Activated CD4-positive, CD25-positive, alpha-beta regulatory T cell treated with anti-CD3 and anti-CD28 coated beads, Interleukin-2, amount 50 U/mL, for 72 hours (primary cell): ENCODE measurements at places on chromosomes 7 and 10.

- DNase-seq = no peak
Observed at GRCh38 chr7:74474271-74474865, 20.7 kb downstream of the GTF2IRD1 start.

DNA sequence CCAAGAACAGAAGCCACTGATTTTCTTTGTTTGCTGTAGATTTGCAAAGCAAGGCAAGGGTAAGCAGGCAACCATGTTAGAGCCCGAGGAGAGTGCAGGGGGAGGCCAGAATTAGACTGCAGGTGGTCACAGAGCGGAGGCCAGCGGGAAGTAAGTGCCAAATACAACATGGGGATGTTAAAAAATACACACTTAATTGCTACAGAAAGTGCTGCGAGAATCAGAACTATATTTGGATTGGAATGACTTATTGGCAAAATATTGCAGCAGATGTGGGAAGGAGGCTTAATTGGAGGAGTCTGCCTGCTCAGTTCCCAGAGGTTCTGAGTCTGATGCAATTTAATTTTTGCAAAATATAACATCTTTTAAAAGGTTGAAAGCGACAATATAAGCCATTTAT, 49.7 kb upstream of the ADCY1 start:
- DNase-seq = no peak

- DNase-seq = no peak
Observed at GRCh38 chr7:73482746-73483145, 39.3 kb downstream of the BAZ1B start.

GRCh38 chr10:116636976-116637375, 16.2 kb downstream of the PNLIPRP2 start:
- DNase-seq = no peak

GRCh38 chr10:130656187-130656575, 520.0 kb downstream of the GLRX3 start:
- no peak for DNase-seq

GRCh38 chr7:92251181-92251580, 5.4 kb downstream of the ANKIB1 start:
- DNase-seq = no peak

DNA sequence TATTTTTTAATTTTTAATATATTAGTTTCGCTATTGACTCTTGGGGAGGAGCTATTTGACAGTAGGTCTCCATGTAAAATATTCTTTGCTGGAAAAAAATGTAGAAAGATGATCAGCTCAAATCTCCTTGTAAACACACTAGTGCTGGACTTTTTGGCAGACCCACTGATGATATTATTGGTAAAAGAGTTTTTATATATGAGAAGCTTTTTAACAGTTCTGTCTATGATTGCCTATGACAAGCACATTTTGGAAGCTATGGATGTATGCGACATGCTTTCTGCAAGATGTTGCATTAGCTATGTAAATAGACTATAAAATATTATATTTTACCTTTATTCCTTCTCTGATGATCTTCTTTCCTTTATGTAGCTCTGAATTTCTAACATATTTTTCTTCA, 928.5 kb downstream of the DNAJB9 start:
- DNase-seq = no peak

- DNase-seq = no peak
Observed at GRCh38 chr7:106120500-106120899, 8.4 kb upstream of the SYPL1 start.

GRCh38 chr10:89164080-89164479, 43.0 kb downstream of the CH25H start:
- DNase-seq = no peak

- no peak for DNase-seq
Observed at GRCh38 chr10:104314591-104315485, 23.4 kb downstream of the ITPRIP start.

GRCh38 chr10:97883092-97883485, 33.4 kb downstream of the GOLGA7B start:
- DNase-seq = no peak

GRCh38 chr7:122166740-122167139, 22.7 kb upstream of the AASS start:
- no peak for DNase-seq

DNA sequence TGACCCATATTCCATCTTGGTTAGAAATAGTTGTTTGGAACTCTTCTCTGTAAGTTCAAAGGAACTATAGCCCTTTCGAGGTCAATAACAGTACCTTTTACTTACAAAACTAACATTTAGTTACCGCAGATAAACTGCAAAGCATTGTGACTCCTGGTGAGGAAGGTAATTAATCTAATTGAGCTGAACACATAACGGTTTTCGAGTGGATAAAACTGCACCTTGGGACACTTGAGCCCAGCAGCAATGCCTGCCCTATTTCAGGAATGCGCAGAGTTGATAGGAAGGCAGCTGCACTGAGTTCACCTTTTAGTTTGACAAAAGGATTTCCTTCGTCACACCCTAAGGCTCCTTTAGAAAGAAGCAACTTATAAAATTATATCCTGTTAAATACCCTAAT, 75.4 kb downstream of the JAZF1 start:
- no peak for DNase-seq

DNA sequence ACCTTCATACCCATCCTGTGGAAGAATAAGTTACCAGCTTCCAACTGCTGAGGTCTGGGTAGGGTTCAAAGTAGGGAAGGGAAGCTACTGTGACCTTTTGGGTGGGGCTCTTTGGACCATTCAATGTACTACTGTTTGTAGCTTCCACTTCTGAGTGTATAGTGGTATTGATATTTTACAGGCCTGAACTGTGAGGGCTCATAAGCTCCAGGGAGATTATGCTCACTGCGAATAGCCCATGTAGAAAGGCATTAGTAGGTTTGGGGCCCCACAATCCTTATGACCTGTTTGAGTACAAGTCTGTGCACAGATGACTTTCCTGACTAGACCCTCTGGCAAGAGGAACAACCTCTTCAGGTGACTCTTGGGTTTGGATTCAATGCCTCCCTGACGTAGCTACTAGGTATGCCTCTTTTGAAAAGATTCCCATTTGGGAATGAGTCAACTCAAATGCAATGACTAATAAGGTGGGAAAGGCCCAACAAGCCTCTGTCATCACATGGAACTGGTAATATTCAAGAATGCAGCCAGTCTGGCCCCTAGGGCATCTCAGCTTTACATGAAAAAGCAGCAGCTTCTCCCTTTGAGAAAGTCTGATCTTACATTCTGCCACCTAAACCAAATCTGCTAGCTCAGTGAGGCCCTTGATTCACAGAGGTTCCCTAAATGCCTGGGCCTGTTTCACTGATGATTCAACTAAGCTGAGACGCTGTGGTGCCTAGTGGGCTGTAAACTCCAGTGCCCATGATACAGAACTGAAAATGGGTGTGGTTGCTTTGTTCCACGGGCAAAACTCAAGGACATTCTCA, 79.8 kb downstream of the ABI1 start:
- no peak for DNase-seq
